MV-4-11 (cell line): ENCODE measurements at places on chromosomes 2 and 18.

DNA sequence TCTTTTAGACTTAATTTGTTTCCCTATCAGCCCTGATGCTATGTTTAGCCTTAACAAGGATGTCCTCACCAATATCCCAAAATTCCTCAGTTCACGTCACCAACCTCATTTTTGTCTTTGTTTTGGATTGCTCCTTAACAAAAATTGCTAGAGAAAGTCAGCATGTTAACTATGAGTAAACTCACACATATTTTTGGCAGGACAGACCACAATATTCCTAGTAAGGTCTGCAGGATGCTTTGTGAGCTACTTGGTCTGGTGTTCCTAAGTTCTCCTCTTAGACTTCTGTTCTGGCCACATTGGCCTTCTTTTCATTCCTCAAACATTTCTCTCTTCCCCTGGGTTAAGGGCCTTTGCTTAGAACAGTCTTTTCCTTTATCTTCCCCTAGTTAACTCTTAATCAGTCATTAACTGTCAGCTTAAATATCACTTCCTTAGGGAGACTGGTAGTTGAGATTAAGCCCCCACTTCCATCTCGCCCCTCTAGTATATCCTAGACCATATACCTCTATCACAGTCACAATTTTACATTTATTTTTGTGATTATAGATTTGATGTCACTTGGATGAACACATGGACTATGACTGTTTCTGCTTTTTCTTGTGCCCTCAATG, 116.2 kb downstream of the ADCYAP1 start:
- DNase-seq = no peak

- no peak for DNase-seq
These were observed 159.4 kb downstream of the MYO1B start for GRCh38 chr2:191404568-191404991.

GRCh38 chr2:152523091-152523490, 188.1 kb downstream of the FMNL2 start:
- no peak for DNase-seq

DNA sequence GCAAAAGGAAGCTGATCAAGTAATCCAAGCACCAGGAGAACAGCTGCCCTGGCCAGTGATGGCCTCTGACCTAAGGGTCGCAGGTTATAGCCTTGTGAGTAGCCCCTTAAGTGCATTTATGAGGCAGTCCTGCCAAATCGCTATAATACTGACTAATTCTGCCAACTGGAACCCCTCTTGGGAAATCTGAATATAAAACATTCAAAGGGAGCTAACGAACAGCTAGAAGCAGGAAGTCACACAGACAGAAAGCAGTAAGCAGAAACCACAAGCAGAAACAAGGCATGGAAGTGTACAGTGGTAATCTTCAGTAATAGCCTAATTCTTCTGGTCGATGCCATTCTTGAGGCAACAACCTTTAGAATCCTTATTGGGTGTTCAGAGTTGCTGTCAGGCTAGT, 521.3 kb downstream of the METTL4 start:
- DNase-seq = peak; percentile 85

DNA sequence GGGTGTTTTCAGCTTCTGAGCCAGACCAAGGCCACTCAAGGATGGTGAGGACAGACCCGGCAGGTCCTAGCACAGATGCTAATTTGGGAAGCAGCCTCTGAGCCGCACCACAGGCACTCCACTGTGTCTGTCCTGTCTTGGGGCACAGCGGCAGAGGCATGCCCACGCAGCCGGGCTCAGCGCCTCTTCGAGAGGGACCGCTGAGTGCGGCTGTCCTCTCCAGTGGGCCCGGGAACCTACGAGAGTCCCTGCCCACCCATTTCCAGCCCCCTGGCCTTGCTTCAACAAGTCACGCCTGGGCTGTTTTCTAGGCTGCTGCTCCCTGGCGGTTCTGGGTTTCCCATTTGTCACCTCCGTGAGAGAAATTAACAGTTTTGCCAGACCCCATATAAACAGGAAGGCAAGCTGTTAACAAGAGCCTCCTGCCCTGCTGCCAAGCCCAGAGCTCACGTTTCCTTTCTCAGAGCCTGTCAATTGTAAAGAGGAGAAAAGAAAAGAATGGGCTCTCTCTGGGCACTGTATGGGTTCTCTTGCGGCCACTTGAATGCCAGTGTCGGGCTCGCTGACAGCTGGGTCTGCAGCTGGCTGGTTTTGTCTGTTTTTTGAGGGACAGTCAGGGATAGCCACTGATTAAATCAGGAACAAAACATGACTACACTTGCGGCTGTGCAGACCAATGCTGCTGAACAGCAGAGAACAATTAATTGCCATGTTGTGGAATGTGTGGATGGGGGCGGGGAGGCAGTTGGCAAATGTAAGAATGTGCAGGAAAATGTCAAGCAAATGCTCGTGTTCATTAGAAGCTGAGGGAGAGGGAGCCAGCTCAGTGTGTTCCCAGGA, 30.6 kb downstream of the TMEM17 start:
- DNase-seq = no peak

DNA sequence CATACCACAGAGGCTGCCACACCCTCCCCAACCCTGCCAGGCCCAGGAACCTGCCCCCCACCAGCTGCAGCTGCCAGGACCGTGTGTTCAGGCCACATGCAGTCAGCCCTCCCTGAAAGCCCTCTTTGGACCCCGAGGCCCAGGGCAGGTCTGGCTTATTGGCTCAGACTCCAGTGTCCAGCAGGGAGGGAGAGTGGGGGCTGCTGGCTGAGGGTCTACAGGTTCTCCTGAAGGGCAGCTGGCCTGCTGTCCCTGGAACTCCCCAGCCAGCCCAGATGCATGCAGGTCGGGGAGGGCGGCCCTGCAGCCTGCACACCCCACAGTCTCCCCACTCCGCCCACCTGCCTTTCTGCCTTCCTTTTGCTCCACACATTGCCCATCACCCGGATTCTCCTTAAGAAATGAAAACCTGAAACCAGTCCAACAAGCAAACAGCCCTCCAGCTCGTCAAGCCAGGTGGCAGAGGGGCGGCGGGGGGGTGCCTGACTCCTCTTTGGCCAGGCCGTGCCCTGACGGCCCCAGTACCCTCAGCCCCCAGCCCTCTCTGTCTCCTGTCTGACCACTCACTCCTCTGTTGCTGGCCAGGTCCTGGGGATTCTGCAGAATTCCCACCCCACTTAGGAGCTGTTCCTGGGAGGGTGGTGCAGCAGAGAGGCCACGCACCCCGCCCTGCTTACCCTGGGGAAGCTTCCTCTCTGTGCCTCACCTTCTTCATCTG, 18.0 kb downstream of the GPR35 start:
- no peak for DNase-seq

DNA sequence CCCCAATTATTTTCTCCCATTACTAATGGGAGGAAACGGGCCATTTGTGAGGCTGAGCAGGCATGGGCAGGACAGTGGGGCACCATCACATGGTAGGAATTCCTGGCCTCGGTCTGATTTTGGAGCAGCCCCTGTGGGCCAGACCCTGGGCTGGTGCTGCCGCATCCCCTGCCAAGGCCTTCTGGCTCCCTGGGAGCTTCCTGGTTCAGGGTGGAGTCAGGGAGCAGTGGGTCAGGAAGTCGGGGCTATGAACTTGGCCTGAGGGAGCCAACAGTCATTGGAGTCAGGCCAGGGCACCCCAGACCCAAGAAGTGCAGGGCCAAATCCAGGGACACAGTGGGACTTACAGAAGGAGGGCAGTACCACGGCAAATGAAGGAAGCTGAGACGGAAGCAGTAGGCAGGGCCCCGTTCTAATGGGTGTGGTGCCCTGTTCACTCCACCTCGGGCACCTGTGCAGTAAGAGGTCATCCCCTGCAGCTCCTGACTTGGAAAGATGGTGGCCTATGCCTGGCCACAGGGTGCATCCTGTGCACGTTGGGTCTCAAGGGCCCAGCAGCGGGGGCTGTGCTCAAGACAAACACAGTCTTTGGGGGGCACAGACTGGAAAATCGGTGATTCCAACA, 328.1 kb downstream of the SMAD2 start:
- no peak for DNase-seq

DNA sequence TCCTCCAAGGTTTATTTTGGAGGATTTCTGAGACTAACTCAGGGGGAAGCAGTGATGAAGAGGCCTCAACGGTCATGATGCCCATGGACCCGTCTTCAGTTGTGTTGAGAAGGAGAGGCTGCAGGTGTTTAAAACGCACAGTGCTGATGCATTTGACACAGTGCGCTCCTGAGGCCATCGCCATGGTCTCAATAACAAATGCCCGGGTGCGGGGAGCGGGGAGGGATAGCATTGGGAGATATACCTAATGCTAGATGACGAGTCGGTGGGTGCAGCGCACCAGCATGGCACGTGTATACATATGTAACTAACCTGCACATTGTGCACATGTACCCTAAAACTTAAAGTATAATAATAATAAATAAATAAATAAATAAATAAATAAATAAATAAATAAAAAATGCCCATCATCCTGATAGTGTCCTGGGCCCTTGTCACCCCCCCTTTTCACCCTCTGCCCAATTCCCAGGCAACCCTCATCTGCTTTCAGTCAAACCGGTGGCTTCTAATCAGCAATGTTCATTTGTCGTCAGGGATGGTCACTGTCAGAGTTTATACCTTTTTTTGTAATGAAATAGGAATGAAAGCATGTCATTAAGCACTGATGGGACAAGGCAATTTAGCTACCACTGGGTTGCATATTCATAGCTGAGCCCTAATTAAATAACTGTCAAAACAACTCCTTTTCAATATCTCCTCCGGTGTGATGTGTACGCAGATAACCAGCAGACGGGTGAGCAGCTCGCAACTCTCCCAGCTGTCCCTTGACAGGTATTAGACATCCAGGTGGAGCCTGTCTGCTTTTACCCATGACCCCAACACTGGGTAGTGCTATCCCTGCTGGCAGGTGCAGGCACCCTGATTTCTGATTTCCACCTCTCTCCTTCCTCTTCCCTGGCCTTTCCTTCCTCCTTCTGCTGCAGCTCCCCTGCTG, 95.9 kb downstream of the KCNF1 start:
- no peak for DNase-seq

DNA sequence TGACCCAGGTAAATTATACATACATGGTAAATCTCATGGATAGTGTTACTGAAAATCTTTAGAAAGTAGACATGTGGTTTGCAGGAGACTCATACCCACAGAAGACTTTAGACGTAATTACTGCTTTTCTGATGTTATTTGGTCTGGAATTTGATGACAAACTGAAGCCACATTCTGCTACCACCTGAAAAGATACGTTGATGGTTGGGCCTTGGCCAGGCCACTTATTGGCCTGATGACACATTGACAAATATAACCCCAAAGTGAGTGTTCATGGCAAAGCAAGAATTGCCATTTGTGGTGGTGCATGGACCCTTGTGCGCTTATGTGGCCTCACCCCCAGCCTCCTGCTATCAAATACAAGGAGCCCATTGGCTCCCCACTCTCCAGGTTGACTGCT, 155.6 kb downstream of the METTL4 start:
- DNase-seq = no peak

GRCh38 chr2:137865954-137866540, 98.2 kb upstream of the HNMT start:
- DNase-seq = peak; percentile 23

GRCh38 chr18:12747530-12748315, 44.9 kb downstream of the PSMG2 start:
- no peak for DNase-seq

- DNase-seq = no peak
These were observed 7.4 kb downstream of the SP9 start for GRCh38 chr2:174341995-174342685.

DNA sequence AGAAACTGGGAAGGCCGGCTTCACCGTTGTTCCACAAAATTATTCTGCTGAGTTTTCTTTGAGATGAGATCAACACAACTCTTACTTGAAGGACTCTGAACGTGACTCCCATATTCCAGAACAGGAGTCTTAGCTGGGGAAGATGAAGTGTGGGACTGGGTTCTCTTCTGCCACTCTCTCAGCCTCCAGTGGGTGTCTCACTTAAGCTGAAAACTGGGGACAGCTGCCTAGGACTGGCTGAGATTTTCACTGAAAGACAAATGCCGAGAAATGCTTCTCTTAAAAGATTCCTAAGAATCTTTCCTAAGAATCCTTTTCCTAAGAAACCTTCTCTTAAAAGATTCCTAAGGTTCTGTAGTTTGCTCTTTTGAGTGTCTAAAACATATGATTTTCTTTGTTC, 156.6 kb upstream of the LHCGR start:
- DNase-seq = no peak

GRCh38 chr2:231068525-231069222, 12.0 kb downstream of the PSMD1 start:
- DNase-seq = peak; percentile 5

GRCh38 chr18:27581296-27581904, 396.3 kb upstream of the CHST9 start:
- no peak for DNase-seq

DNA sequence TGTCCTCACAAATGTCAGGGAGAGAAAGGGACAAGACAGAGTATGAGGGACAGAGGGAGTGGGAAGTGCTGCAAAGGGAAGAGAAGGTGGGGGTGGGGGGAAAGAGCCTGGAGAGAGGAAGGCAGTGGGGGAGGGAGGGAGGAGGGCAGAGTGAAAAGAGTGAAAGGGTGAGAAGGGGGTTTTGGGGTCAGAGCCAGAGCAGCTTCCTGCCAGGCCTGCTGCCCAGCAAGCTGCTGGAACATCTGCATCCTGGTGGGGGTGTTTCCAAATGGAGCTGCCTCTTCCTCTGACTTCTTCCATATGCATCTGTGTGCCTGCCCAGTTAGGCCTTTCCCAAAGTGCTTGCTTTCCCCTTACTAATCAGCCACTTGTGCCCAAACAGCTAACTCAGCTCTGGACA, 94.3 kb upstream of the CELF4 start:
- DNase-seq = no peak

- DNase-seq = no peak
These were observed 49.4 kb downstream of the AGAP1 start for GRCh38 chr2:235543128-235543750.

- DNase-seq = no peak
These were observed at the start of gene LRP2 for GRCh38 chr2:169362118-169362893. Gene LRP2, minus strand, starts transcription at chr2:169362534. Its CDS starts 135 bp downstream, at chr2:169362399.

- DNase-seq = peak; percentile 62
These were observed 314.4 kb downstream of the ALK start for GRCh38 chr2:29607038-29607420.

- no peak for DNase-seq
These were observed 322.2 kb downstream of the ETAA1 start for GRCh38 chr2:67719351-67719750.

DNA sequence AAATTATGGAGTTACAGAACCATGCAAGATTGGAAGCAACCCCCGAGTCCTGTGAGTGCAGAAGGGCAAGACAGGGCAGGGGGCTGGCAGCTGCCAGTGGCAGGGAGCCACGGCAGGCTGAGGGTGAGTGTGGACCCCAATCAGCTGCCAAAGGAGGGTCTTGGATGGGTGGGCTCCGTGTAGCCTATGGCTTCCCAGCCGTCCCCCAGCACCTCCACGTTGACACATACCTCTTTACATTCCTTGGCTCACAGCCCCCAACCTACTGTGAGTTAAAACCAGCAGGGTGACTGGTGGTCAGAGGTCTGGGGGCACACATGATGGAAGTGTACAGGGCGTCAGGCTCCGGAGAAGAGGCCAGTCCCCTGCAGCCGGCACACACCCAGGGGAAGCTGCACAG, 60.9 kb upstream of the SALL3 start:
- DNase-seq = no peak

- no peak for DNase-seq
These were observed 735.6 kb downstream of the TSN start for GRCh38 chr2:122491011-122491410.

- peak; percentile 41 for DNase-seq
These were observed 9.4 kb upstream of the CD302 start for GRCh38 chr2:159807183-159808031.

- DNase-seq = no peak
These were observed 52.6 kb upstream of the GLI2 start for GRCh38 chr2:120683081-120683480.
